ENCODE measurements at places on chromosomes 3 and 15.

DNA sequence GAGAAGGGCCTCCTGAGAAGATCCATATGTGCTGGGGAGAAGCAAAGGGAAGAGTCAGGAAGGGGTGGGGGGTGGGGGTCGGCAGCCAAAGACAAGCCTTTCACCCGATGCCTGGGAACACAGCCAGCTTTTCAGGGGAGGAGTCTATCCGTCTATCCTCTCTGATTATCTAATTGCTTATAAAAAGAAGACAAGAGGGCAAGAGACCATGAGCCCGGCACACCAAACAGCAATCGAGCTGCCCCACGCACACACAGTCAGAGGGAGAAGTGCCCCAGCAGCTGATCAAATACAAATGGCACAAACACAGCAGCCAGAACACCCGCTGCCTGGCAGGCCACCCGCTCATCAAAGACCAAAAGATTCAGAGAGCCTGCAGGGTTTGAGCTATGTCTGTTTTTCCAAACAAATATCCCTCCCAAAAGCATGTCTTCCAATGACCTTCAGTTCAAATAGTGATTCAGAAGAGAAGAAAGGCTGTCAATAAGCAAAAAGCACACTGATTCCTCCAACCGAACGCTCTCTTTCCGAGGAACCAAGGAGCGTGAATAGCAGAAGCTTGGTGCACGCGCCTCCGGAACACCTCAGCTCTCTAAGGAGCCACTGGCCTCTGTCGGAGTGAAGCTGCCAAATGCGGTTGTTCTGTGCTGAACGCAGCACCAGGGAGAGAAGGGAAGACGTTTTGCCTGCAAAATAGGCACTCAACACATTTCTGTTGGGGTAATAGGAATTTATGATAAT, 419.2 kb downstream of the OCA2 start:
- no peak for DNase-seq

GRCh38 chr15:70112074-70112395, 14.3 kb upstream of the TLE3 start:
- DNase-seq = no peak

DNA sequence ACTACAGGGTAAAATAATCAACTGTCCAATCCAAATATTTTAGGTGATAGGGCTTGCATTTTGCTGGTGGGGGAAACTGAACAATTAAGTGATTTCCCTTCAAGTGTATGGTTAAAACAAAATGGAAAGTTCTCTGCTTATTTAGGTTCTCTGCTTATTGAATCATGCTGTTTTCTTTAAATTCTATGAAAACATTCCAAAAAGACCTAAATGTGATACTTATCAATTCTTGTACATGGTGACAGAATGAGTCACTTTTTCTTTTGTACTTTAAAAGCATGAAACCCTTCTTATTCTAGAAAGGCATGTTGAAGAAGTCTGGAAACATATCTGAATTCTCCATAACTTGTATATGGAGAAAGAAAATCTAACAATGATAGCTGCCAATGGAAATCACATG, 192.6 kb downstream of the FMN1 start:
- DNase-seq = no peak

DNA sequence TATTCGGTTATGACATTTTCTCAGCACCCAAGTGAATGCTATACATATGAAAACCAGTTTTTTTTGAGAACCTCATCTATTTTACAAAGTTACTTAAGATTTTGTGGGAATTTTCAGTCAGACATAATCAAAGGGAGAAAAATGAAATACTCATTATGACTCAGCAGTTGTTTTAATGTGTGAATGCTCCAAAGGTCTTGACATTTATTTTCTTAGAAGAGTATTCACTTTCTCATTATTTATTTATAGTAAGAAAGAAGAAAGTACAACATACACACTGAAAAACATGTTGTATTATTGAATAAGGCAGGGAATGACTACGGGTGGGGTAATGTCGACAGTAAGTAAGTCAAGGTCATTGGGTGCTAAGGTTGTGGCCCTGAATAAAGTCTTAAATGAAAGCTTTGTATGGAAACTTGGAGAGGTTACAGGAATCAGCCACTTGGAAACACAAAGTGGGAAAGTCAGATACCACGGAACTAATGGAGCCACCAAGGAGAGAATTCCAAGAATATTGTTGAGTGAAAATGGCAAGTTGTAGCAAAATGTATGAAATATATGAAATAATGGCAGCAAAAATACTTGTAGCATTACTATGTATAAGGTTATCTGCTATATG, 844.5 kb downstream of the TBL1XR1 start:
- DNase-seq = peak; percentile 2

GRCh38 chr3:45016916-45017315, 9.2 kb upstream of the CLEC3B start:
- no peak for DNase-seq

- DNase-seq = peak; percentile 55
Measured at GRCh38 chr3:124812291-124813265, 74.6 kb downstream of the ITGB5 start.

- DNase-seq = no peak
Measured at GRCh38 chr15:66985653-66986052, 79.7 kb upstream of the SMAD3 start.

DNA sequence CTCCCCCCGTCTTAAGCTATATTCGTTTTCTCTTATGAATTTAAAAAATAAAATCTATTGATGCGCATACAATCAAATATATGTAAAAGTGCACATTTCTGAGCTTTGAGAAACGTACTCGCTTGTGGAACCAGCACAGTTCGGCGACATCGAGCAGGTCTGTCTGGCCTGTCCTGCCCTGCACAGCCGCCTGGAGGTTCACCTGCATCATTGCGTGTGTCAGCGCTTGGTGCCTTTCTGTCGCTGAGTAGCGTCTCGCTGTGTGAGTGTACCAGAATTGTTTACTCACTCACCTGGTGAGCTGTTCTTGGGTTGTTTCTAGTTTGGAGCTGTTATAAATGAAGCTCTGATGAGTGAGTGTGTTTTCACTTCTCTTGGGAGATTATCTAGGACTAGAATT, 104.0 kb downstream of the VGLL4 start:
- DNase-seq = no peak

DNA sequence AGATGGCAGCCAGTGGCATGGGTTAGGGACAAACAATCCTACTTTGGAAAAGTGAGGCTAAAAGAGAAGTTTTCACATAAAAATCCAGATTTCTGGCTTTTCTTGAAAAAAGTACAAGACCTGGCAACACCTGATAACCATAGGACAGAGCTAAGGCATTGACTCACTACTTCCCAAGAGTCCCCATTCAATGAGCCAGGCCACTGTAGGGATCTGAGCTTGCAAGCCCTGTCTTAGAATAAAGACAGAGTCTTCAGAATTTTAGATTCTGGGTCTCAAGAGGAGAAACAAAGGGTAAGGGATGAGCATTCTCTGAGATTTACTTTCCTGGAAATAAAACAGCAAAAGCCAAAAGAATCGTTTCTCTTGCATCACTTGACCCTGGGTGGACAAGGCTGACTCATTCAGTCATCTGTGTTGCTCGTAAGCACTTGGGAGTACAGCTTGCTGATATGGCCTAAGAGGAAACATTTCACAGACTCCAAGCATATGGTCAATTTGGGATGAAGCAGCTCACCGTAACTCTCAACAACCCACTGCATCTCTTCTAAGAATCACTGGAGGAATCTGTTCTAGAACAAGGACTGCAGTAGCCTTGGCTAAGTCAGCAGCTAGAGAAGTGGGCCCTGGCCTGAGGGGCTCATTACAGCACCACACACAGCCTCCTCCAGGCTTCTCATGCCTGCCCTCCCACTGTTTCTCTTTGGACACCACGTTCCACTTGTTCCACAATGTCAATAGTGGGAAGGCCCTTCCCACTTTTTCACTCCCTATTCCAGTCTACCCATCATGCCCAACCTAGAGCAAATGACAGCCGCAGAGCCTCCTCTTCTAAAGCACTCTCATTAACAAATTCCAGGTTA, 86.2 kb downstream of the RFTN1 start:
- peak; percentile 66 for DNase-seq

DNA sequence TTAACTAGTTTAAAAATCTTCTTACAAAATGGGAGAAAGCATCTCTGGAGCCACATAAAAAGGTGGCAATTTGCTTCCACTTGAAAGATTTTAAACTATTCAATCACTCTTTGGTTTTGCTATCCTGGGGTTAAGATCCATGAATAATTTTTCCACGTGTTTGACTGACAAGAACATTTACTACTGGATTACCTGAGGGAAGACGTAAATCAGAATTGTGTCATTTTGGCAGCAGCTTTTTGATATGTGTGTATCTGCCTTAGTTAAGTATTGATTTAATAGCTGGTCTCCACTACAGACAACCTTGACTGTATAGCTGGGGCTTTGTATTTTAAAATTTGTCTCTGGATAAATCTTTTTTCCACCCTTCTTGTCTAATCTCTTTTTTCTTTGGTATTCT, 228.3 kb downstream of the EPHA3 start:
- no peak for DNase-seq

DNA sequence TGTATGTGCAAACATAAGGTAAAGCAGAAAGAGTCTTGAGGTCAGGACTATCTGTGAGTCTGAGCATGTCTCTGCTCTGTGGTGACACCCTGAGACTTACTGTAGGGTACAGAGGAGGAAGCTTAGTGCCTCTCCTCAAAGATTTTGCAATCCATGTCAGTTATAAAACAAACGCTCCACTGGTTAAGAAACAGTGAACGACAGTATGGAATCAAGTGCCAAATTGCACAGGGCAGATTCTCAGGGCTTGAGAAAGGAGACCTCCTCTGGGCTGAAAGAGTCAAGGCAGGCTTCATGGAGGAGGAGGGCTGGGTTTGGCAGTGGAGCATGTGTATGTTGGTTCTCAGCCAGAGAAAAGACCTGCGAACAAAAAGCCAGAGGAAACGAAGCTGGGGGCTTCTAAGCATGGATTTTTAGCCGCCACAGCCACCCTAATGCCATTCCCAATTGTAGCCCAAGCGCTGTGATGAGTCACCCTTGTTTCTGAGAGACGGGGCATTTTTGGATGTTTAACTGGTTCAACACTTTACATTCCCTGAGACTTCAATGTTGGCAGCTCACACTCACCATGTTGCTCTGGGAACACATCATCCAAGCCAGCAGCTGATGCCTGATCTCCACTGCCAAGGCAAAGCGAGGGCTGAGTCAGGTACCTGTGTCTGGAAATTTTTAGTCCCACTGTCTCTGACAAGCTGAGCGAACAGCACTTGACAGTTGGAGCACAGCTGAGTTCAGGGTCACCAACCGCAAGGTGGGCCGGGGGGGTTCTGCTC, 3.4 kb upstream of the DGKG start:
- peak; percentile 17 for DNase-seq

DNA sequence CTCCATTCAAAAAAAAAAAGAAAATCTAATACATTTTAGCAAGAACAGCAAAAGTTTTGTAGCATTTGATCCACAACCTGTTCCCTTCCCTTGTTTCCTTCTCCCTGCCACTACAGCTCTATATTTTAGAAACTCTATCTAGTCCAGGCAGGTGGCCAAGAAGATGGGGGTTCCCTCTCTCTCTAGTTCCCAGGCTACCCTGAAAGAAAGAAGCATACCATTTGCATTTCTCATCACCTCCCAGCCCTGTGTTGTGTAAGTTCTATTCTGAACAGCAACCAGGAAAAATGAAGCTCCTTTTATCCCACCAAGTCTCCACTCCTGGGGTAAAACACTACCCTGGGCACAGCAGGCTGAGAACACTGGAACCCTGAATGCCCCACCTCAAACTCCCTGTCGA, 100.0 kb downstream of the PCCB start:
- DNase-seq = peak; percentile 92

DNA sequence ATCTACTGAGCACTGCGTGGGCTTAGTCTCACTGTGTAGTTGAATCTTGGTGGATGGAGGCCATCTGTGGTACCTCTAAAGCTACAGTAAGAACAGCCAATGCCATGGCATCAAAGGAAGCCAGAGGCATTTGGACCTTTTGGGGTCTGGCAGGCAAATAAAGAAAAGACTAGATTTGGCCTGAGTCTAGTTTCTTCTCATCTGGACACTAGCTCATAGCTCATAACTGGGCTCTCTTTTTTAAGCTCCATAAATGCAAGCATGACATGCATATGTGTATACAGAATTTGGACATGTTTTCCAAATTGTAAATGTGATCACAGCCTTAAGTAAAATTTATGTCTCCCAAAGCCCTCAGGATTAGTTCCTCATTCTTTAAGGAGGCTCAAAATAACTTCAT, 107.5 kb downstream of the CNTN6 start:
- DNase-seq = no peak

DNA sequence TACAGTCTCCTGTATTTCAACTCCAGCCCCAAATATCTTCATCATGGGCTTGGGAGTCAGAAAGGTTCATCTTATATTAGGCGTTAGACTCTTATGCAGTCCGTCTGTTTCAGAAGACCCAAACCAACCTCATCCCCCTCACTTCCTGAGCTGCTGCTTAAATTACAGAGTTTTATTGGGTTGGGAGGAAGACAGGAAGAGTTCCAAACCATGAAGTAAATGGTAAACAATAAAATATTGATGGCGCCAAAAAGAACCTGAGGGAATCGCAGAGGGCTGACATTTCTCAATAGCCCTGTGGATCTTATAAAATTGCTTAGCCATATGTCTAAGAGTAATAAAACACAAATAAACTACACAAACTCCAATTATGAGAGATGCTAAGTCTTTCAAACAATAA, 116.9 kb upstream of the C3orf80 start:
- DNase-seq = no peak

DNA sequence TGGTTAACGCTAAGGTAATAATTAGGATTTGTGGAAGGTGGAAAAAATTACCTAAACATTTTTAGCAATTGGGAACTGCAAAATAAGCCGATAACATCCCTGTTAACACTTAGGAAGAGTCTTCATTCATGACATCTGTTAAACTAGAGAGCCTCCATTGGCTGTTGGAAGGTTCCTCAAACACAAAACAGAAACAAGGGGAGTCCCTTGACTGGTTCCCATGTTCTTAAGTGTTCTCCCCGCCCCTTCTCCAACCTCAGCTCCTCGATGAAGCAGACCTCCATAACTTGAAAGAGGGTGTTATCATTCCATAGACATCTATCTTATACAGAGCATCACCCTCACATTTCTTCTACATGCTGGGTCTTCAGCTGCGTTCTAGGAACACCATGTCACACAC, 2.5 kb downstream of the SLC22A13 start:
- no peak for DNase-seq

- DNase-seq = no peak
Measured at GRCh38 chr3:44678480-44679116, 30.1 kb downstream of the ZNF35 start.

DNA sequence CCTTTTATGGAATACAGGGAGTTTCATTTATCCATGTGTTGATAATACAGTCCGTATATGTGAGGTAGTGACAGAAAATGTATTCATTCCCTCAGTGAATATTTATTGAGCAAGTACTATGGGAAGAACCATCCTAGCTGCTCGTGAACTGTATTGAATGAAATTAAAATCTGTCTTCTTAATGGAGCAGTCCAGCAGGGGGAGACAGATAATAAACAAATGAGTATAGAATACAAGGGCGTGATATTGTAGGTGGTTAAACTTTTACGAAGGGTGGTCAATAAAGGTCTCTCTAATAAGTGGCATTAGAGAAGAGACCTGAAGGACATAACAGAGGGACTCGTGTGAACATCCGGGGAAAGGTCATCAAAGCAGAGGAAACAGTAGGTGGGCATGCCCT, 62.7 kb upstream of the OSTN start:
- DNase-seq = peak; percentile 39
